RWPE1 (cell line): ENCODE measurements at places on chromosomes 6 and 20.

GRCh38 chr6:166903027-166903426, 53.3 kb downstream of the RNASET2 start:
- DNase-seq = no peak

DNA sequence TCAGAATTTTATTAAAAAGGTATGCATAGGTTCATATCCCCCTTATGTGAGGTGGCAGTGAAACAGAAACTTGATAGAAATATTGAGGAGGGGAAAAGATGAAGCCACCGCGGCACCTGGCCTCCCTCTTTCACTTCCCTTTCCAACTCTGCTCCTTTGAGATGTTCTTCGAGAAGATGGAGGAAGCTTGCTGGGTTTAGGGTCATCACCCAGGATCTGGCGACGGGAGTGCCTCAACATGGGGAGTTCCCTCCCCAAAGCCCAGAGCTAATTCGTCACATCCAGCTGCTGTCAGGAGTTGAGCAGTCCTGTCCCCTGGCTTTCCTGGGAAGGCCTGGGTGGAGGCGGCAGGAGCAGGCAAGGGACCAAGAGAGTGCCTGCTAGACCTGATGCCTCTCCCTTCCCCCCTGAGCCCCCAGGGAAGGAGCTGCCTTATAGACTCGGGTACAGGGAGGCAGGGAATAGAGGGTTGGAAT, 29.1 kb downstream of the RREB1 start:
- DNase-seq = no peak

- DNase-seq = no peak
Observed at GRCh38 chr6:53029761-53030160, 34.7 kb upstream of the GSTA4 start.

DNA sequence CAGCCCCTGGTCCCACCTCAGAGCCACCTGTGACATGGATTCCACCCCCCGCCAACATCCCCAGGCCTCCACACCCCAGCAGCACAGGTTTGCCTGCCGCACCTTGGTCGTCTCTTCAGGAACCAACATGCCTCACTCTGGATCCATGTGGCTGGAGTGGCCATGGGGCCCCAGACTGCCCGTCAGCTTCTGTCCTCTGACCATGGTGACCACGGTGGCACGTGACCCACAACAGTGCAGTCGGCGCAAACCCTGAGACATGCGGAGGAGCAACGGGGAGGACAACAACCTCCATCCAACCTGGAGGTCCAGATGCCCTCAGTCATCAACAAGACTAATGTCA, 85.6 kb downstream of the ANKRD60 start:
- DNase-seq = no peak

- DNase-seq = peak; percentile 85
Observed at GRCh38 chr6:30156262-30156599, 4.8 kb downstream of the TRIM10 start.

DNA sequence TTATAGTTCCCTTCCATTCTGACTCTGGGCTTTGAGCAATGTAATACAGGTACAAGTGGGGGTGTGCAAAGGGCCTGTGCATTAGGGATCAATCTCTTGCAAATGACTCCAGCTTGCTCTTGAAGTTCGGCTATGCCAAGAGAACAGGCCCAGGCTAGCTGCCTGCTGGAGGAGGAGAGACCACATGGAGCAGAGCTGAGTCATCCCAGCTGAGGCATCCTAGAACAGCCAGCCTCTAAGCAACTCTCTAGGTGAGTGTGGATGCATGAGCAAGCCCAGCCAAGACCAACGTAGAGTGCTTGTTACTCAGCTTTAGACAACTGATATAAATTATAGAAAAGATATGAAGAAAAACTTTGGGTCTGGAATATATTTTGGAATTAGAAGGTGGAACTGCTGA, 47.6 kb upstream of the RBM24 start:
- DNase-seq = peak; percentile 67

DNA sequence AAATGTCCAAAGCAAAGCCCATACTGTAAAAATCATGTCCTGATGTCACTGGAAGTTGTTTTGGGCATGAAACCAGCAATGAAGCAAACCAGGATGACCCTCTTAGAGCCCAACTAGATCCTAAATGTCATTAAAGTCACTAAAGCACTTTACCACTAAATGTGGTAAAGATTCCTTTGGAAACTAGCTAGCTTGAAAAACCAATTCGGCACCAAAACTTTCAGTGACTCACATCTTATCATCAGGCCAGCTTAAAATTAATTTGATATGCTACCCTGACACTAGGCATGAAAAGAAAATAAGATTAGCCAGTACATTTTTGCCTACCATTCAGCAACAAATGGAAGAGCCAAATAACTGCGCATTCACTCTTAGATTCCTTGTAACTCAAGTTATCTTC, 145.8 kb downstream of the PACRG start:
- DNase-seq = no peak

- no peak for DNase-seq
Observed at GRCh38 chr6:24985323-24985722, 49.6 kb upstream of the RIPOR2 start.

- DNase-seq = no peak
Observed at GRCh38 chr6:91822581-91822980, 1235.7 kb upstream of the MAP3K7 start.

DNA sequence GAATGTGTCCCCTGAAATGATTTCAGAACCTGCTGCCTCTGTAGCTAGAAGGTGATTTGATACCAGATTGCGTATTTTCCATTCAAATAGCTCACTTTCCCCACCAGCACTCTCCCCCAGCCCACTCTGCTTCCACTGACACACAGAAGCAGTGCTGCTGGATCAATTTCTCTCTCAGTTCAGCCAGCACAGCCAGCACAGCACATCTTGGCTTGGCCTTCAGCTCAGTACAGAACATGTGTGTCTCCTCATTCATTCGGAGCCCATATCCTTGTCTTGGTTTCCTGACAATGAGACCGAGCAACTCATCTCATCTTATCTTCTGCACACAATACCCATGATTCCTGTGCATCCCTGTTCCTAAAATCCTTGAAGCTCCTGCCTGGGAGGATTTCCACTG, 33.8 kb upstream of the CD83 start:
- DNase-seq = no peak

DNA sequence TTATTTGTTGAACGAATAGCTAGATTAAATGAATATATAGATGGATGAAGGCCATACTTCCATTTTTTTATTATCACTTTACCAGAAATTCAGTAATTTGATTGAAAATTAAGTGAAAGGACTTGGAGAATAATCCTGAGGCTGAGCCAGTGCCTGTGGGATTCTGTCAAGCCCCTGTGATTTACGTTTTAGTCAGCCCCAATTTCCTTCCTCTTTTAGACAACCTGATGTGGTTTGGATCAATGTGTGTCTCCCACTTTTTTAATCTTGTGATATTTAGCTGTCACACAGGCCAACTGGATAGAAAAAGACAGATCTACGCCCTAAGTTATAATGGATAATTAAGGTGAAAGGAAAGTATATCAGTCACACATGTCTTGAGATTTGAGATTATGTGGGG, 188.8 kb downstream of the EDN1 start:
- DNase-seq = no peak

- no peak for DNase-seq
Observed at GRCh38 chr6:79469376-79470246, 67.6 kb downstream of the LCA5 start.

GRCh38 chr20:53103124-53103523, 131.0 kb downstream of the TSHZ2 start:
- no peak for DNase-seq

GRCh38 chr6:52566201-52566600, 10.7 kb downstream of the TRAM2 start:
- DNase-seq = no peak

DNA sequence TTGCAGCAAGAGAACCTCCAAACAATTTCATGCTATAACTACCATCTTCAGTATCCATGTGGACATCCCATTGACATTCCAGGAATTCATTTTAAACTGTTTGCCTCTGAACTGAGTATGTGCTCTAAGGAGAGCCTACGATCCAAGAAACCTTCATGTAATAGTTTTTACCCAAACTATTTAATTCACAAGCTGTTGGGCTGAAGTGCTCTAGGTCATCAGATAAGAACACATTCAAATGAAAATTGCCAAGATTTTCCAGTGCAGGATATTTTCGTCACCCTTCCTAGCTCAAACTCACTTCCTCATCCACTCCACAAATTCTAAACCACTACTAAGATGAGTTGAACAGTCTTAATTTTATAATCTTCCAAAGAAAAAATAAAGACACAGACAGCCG, 12.8 kb downstream of the RSPO3 start:
- DNase-seq = no peak

GRCh38 chr20:33667676-33668465, 1.1 kb downstream of the ACTL10 start:
- peak; percentile 97 for DNase-seq
